Glomerular endothelial cell (primary cell): ENCODE measurements at places on chromosomes 4 and X. TPM values are rescaled to one million over a fixed set of nuclear protein-coding genes. Genes with fewer than 3 reads are reported as not detected.
A peak's percentile ranks its signal among the peaks of the same experiment; 100 is the strongest.

POU3F4 gene
- not detected in 2 replicates for total RNA-seq

FRG2 gene
- total RNA-seq, result not detected in 2 replicates

PFKFB1 gene
- total RNA-seq, result not detected in 2 replicates

CITED1 gene
- total RNA-seq, result 0.29 TPM in 1 of 2 replicates, not detected in the other

PAGE2B gene
- total RNA-seq, result not detected in 2 replicates

PLP2 gene
- total RNA-seq, result 50.4 and 50.9 TPM in 2 replicates

KDM6A gene
- 19.5 and 27.0 TPM in 2 replicates for total RNA-seq

NAT8L gene
- 0.05 TPM in 1 of 2 replicates, not detected in the other for total RNA-seq

- DNase-seq, result no peak
Measured at GRCh38 chrX:7235071-7235470, 87.1 kb upstream of the PUDP start.

GRCh38 chr4:138796761-138797160, 218.8 kb upstream of the NOCT start:
- DNase-seq, result no peak

GRCh38 chr4:37715889-37716402, 29.8 kb upstream of the RELL1 start:
- peak; percentile 48 for DNase-seq

DNA sequence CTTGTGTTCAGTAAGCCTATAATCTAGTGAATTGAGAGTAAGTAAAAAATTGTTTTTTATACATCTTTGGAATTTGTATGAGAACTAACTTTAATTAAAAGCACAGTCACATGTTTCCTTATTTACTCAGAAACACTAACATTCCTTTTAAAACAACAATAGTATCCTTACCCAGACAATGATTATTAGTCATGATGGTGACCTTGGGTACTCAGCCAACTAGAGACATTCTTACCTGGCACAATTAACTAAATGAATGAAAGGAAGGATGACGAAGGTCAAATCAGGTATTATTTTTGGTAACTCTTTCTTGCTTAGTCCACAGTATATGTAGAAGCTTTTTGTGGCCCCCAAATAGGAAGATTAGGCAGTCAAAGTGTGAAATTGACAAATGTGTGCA, 901.0 kb downstream of the FAT4 start:
- DNase-seq, result peak; percentile 55

GRCh38 chr4:88803600-88804096, 106.0 kb upstream of the NAP1L5 start:
- DNase-seq, result no peak

- DNase-seq, result no peak
Measured at GRCh38 chr4:175970072-175970471, 95.6 kb upstream of the WDR17 start.

- DNase-seq, result no peak
Measured at GRCh38 chr4:66577922-66578321, 907.6 kb upstream of the EPHA5 start.

GRCh38 chr4:151169223-151169622, 69.8 kb downstream of the RPS3A start:
- DNase-seq, result no peak

DNA sequence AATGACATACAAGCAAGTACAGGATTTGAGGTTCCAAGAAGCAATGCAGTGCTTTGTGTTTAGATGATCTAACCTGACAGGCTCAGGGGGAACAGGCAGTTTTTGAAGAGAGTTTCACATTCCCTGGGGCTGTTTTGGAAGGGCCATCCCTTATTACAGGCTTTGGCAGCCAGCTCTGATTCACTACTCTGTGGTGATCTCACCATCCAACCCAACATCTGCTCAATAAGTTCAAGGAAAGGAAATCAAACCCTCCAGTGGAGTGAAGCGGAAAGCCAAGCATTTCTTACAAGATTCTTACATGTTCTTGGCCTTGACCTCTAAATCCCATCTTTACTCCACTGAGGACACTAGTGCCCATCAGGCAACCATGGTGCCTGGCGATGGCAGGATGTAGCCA, 7.5 kb downstream of the IDS start:
- no peak for DNase-seq

GRCh38 chr4:152773339-152773738, 6.2 kb downstream of the TIGD4 start:
- no peak for DNase-seq

GRCh38 chrX:39731735-39732134, 366.0 kb downstream of the BCOR start:
- no peak for DNase-seq

- DNase-seq, result peak; percentile 69
Measured at GRCh38 chrX:68163441-68163840, 269.9 kb downstream of the OPHN1 start.

DNA sequence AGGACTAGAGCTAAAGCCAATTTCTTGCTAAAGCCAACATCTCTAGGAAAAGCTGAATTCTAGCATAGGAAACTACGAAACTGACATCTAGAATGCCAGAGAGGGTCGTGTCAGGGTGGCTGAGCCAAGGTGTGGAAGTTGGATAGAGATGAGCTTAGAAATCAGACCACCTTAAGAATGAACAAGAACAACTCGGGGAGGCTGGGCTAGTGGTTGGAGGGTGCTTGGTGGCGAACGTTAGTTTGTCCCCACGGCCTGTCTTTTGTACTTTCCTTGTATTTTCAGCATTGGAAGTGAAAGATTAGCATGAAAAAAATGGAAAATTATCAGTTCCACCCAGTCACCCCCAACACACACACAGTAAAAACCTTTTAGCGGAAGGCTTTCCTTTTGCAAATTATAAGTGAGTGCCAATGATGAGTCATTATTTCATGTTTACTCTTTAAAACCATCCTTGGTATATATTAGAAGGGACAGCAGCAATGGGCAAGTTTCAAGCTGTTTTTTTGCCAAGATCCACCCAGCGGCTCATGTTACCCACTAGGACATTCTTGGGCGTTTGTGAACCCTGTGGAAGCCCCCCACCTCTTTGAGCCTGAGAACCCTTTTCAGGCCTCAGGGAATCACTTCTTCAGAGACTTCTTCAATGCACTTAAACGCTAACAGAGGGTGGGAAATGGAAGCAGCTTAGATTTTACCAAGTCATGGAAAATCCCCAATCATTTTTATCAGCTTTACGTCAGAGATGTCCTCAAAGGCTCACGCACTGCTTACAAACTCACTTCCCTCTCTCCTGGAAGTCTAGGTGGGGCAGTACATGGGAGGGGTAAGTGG, 4.9 kb upstream of the PPEF1 start:
- DNase-seq, result no peak

- DNase-seq, result no peak
Measured at GRCh38 chr4:187274153-187274552, 550.5 kb upstream of the FAT1 start.

DNA sequence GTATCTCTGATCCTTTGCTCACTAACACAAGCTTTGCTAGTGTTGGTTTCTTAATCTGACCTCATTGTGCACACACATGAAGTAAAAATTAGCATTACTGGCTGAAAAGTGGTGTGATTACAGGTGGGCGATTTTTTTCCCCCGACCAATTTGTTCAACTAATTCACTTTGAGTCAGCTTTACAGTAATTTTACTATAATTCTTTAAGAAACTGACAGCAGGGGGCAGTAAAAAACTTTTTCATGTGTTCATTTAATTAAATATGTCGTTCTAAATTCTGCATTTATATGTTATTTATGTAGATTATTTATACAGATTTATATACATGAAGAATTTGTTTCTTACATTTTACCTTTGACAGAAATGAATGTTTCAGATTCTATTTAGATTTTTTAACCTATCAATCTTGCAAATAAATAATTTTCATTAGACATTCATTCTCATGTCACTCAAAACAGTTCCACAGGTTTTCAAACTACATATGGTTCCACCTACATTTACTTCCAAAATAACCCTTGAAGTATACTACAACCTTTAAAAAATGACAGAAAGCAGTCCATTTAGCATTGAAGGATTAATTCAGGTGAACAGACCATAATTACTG, 17.5 kb downstream of the PALLD start:
- no peak for DNase-seq

DNA sequence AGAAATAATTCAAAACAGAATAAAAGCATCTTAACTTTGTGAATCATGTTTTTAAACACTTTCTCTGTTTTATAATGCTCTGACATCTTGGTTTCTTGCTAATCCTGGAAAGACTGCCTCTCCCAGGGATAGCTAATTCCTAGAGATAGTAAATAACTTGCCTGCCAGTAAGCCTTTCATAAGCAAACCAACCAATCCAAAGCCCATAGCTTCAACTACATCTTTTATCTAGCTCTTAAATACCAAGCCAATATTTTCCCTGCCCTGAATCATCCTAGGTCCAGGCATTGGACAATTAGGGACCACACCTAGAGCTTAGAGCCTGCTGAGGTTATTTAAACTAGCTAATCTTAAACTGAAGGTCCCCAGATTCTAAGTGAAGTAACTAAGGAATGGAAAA, 223.7 kb upstream of the DIPK2B start:
- DNase-seq, result no peak

- no peak for DNase-seq
Measured at GRCh38 chr4:172104539-172104938, 291.3 kb downstream of the GALNTL6 start.

GRCh38 chrX:131728295-131729145, 184.6 kb downstream of the OR13H1 start:
- DNase-seq, result peak; percentile 88

- DNase-seq, result no peak
Measured at GRCh38 chrX:135509885-135510284, 10.6 kb upstream of the INTS6L start.

DNA sequence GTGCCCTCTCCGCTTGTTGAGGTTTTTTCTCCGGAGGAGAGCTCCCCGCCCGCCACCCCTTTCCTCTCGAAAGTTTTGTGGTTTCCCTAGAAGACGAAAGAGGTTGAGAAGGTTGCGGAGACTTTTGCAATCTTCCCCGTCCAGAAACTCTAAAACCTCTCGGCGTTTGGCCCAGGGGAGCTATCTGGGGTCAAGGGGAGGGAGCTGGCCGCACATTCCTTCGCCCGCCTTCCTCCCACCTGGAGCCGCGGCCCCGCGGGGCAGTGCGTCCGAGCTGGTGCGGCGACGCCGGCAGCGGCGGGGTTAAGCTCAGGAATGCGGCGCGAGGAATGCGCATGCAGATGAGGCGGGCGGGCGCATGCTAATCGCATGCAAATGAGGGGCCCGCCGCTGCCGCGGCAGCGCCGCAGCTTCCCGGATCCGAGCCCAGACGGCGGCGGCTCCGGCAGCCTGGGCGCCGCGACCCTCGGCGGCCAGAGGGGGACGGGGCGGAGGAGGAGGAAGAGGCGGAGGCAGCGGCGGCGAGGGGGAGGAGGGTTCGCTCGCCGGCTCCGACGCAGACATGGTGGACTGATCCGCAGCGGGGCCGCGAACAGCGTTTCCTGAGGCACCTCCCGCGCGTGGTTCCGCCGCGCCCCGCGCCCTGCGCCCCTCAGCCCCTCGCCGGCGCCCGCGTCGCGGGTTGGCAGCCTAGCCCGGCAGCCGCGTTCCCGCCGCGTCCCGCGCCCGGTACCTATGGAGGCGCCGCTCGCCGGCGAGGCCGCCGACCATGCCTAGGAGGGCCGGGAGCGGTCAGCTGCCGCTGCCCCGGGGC, at the start of gene WWC2:
TSS of gene WWC2 (plus strand) at position 535 of the 814 bp plus-strand sequence. CDS start at position 770, 235 bp downstream.
- no peak for DNase-seq

DNA sequence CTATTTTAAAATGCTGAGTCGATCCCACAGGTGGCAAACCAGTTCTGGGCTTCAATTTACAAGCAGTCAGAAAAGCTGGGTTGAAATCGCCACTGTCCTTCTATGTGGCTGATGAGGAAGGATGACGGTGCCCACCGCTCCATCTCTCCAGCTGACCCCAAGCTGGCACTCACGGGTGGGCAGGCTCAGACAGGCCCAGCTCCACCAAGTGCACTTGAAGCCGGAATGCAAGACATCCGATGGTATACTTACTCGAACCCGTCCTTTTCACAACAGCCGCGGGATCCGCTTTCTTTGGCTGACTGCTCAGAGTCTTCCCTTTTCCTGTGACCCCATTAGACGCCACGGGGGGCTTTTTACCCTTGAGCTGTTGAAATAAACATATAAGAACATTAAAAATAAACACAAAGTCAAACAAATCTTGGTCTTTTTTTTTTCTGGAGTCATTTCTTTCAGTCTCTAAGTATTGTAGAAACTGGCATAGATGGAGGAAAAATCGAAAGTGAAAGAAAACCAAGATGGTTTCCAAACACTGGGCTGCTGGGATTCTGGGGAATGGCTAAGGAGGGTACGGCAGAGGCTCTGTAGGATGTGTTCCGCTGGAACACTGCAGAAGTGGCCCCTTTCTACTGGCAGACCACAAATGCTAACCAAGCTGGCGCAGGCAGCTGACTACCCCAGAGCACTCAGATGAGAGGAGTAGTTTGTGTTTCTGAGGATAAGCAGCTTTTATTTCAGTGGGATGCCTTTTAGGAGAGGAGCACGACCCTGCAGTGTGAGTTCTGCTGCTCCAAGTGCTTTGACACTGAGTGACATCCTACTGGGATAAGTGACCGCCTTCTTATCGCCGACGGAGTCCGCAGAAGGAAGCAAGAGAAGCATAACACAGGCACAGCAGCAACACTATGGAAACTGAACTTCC, 160.9 kb downstream of the AFAP1 start:
- DNase-seq, result no peak

- DNase-seq, result no peak
Measured at GRCh38 chrX:95427389-95427788, 1257.3 kb upstream of the DIAPH2 start.
